ENCODE measurements at places on chromosomes 2 and 18.
A peak's percentile ranks its signal among the peaks of the same experiment; 100 is the strongest.

- DNase-seq: no peak
Observed at GRCh38 chr2:144519934-144520731, at the start of gene ZEB2. TSS of gene ZEB2 (minus strand) at chr2:144520119. CDS start at chr2:144517350, 2,769 bp downstream.

DNA sequence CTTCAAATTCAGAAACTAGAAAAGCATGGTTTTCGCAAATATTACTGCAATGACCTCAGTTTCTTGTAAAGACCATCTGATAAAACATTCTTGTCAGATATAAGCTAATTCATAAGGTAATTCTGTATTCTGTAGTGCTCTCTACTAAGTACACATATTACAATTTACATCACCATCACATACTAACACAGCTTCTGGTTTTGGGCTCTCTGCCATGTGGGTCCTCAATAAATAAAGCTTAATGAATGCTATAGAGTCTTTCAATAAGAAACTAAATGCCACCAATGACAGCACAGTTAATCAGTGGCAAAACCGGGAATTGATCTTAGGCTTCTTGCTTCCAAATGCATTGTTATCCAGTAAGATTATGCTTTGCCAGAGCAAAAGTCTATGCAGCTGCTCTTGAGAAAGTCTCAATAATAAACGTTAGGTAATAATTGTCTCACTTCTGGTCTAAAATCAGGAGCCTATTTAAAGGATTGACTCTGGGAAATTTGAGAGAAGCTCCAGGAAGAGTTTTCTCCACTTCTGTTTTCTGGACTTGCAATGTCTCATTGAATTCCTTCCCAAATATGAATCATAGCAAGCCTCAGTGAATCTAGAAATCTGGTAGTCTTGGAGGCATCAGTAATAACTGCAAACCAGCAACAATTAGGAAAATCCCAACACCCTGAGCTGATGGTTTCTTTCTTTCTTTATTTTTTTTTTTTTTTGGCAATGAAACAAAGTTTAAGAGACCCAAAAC lies 67.9 kb upstream of the RAPGEF4 start:
- no peak for DNase-seq

DNA sequence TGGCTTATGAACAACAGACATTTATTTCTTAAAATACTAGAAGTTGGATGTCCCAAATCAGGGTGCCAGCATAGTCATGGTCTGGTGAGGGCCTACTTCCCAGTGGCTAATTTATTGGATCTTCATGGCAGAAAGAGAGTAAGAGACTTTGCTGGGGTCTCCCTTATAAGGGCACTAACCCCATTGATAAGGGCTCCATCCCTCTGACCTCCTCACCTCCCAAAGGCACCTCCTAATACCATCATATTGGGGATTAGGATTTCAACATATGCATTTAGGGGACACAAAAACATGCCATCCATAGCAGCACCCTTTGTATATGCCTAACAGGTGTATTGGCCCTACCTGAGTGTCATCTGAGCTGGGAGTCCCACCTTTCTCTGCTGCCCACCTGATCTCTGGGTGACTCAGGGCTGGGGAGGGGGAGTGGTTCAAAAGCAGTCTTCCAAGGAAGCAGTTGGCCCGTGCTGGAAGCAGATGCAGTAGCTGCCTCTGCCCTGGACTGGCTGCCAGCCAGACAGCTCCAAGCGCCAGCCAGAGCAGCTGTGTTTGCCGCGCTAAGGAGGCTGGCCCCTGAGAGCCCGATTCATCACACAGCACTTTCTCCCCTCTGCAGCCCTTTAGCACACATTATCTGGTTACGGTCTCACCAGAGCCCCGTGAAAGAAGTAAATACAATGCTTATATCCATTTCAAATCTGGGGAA lies 84.6 kb downstream of the SMAD7 start:
- DNase-seq: peak; percentile 92

- DNase-seq: no peak
Observed at GRCh38 chr2:240465765-240466578, 30.5 kb downstream of the GPC1 start.

GRCh38 chr18:50277942-50278341 lies 3.4 kb downstream of the MBD1 start:
- DNase-seq: no peak

DNA sequence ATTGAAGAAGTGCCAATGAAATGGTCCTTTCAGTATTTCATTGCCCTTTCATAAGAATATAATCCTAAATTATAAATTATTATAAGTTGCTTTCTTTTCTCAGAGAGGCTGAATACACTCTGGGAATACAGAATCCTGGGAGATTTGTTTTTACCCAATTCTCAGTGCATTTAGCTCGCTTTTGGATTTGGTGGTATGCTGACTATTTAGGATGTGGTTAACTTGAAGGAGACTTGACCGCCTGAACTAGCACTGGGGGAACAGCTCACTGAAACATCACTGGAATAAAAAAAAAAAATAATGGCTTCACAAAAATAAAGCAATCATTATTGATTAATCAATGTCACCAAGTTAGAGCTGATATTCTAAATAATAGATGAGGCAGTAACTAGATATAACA lies 10.2 kb downstream of the TNFAIP6 start:
- DNase-seq: no peak

DNA sequence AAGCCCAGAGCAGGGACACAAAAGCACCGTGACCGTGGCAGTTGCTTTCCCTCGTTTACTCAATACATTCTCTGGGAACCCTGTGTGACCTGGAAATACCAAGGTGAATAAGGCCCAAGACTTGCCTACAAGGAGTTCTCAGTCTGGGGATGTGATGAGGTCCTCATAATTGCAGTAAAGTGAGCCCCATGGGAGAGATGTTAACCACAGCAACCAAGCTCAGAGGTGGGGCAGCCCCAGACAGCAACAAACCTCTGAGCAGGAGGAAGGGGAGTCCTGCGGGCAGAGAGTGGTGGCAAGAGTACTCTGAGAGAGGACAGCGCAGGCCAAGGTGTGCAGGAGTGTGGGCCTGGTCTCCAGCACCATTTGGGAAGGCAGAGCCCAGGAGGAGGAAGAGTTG lies 91.6 kb downstream of the TTC32 start:
- no peak for DNase-seq

GRCh38 chr2:135909976-135910375 lies 33.7 kb upstream of the MCM6 start:
- DNase-seq: no peak

GRCh38 chr18:56702946-56703345 lies 51.8 kb downstream of the WDR7 start:
- DNase-seq: peak; percentile 8

GRCh38 chr18:11994703-11995444 lies 13.6 kb downstream of the IMPA2 start:
- DNase-seq: no peak

DNA sequence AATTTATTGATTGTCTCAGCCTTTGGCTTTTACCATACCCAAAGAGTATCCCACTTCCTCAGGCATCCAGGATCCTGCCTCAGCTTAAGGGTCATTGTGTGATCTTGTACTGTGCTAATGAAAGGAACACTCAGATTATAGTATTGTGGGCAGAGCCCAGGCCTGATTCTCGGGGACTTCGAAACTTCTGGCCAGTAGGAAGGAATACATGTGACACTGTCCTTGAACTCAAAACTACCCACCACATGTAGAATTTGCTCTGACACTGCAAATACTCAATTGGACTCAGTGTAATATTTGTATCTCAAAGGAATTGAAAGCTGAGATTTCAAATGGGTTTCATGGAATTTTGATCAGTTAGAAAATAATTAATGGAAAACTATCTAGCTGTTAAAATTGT lies 15.9 kb downstream of the DIS3L2 start:
- no peak for DNase-seq

- no peak for DNase-seq
Observed at GRCh38 chr2:170143045-170143717, 34.8 kb upstream of the MYO3B start.

GRCh38 chr2:232543491-232543890 lies 4.0 kb downstream of the CHRNG start:
- no peak for DNase-seq

- no peak for DNase-seq
Observed at GRCh38 chr2:107809835-107810234, 16.9 kb upstream of the RGPD4 start.

DNA sequence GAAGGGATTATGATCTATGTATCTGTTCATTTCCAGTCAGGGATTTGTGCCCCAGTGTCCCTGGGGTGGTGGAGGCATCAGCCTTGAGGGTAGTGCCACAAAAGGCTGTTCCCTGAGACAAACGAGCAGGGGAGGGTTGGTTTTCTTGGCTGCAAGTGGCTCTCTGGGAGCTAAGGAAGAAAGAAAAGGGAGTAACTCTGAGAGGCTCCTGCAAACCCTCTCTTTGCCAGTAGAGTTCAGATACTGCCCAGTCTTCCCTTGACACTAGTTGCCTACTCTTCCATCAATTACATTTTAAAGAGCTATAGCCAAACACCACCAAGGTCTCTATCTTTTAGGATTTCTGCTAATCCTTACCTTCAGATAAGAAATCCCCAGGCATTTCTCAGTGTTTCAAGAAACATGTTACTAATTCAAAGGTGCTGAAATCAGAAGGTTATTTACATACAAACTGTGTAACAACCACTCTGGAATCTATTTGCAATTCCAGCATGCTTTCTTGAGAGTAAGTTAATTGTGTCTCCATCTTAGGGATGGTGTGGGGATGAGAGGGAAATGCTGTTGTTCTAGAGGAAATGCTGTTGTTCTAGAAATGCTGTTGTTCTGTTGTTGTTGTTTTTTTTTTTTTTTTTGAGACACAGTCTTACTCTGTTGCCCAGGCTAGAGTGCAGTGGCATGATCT lies 18.7 kb upstream of the KCTD1 start:
- DNase-seq: no peak

- no peak for DNase-seq
Observed at GRCh38 chr2:166960702-166961270, 72.5 kb downstream of the XIRP2 start.

DNA sequence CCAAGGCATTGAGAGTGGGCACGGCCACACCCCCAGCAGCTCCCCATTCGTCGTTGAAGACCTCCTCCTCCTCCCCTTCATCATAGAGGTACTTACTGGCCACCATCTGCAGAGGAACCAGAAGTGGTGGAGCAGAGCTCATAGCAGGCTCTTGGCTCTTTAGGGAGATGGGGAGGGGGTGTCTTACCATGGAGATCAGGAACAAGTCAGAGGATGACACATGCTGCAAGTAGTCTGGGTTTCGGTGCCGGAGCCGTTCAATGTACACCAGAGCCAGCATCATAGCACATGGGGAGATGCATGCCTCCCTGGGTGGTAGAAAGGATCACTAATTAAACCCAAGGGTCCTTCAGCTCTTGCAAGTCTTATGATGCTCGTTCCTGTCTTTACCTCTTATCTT lies 1.9 kb downstream of the CNPPD1 start:
- no peak for DNase-seq

- no peak for DNase-seq
Observed at GRCh38 chr18:30487962-30488361, 554.6 kb downstream of the DSC3 start.

DNA sequence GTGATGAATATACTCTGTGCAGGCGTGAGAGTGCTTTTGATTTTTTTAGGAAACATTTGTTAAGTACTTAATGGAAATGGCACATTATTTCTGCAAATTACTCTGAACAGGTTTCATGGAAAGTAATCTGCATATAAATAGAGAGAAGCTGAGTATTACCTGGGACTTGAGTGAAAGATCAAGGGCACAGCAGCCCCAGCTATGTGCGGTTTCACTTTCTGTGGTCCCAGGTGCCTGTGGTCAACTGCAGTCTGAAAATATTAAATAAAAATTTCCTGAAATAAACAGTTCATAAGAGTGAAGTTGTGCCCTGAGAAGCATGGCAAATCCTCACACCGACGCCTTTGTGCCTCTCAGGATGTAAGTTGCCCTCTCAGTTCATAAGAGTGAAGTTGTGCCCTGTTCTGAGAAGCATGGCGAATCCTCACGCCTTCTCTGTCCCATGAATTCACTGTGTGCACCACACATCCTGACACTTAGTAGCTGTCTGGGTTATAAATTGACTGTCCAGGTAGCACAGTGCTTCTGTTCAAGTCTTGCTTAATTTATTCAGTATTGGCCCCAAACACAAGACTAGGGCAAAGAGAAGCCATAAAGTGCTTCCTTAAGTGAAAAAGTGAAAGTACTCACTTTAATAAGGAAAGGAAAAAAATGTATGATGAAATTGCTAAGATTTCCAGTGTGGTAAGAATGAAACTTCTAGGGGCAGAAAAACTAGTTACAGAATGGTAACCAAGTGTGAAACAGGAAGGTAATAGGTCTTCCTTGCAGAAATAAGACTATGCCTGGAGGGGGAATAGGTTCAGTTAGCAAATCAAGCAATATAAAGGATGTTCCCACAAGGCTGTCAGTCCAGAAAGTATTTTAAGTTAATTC lies 4.3 kb upstream of the SNTG2 start:
- DNase-seq: no peak

GRCh38 chr2:172639823-172640222 lies 83.9 kb downstream of the PDK1 start:
- no peak for DNase-seq

GRCh38 chr2:37779139-37779538 lies 107.7 kb upstream of the CDC42EP3 start:
- DNase-seq: no peak

DNA sequence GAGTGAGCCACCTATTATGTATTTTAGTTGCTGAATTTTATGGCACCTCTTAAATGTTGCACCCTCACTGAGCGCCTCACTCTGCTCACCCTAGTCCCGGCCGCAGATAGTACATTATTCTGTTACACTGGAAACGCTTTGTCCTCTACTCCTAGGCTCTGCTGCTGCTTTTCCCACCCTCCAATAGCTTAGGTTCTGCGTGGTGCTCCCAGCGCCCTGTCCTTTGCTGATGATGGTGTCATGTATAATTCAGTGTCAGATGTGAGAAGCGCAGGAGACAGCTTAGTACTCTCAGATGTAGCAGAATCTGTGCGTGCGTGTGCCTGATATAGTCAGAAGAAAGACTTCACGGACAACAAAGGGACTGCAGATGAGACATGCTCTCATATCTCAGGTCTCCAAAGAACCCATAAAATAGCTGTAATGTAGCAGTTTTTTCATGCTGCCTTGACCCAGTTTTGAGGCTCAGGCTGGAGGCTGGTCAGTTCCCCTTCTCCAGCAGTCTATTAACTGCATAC lies 1.4 kb upstream of the REEP1 start:
- no peak for DNase-seq

DNA sequence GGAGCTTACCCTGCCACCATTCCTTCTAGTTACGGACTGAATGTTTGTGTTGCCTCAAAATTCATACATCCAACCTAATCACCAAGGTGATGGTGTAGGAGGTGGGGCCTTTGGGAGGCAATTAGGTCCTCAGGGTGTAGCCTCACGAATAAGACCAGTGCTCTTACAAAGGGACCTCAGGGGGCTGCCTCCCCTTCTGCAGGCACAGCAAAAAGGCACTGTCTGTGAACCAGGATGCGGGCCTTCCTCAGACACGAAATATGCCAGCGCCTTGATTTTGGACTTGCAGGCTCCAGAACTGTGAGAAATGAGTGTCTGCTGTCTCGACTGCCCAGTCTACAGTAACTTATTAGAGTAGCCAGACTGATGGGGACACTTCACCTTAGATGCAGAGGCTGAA lies 150.4 kb upstream of the HDAC4 start:
- no peak for DNase-seq

DNA sequence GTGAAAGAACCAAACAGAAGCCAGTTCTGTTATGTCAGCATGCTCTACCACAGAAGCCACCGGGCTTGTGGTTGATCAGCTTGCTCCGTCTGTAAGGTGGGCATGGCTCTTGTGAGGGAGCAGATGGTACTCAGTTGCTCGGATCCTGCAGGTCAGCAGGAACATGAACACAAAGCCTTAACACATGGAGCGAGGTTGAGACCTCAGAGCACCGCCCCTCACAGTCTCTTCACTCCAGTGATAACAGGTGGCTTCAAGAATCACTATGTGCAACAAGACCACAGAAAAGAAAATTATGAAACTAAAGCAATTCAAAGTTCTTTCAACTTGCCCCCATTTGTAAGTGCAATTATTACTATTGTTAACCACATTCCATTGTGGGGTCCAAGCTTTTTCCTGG lies 72.1 kb downstream of the OSBPL6 start:
- DNase-seq: no peak

Data from NCI-H2171 (cell line).